GDM1 (cell line): ENCODE measurements at places on chromosomes 5 and 9.

DNA sequence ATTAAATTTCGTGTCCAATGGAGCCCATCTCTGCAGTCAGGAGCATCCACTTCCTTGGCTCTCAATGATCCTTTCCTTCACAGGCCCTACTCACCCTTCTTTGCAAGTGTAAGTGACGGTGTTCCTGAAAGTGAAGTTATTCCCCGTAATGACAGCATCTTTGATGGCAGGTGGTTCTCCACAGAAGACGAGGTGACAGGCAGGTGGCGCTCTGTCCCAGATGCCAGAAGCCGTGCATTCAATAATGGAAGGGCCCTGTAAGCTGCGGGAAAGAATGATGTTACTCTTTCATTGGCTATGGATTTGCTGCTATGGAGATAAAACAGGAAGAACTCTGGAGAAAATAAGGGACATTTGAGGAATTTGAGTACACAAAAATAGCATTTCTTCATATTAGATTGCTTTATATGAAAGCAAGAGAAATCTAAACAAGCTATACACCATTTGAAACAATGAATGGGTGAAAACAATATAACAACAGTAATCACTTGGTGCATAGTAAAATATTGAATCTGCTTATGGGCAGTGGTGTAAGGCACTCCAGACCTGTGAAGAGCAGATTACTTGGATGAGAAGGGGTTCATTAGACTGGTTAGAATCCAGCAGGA, 89.9 kb upstream of the TXNDC8 start:
- DNase-seq: peak; percentile 22

DNA sequence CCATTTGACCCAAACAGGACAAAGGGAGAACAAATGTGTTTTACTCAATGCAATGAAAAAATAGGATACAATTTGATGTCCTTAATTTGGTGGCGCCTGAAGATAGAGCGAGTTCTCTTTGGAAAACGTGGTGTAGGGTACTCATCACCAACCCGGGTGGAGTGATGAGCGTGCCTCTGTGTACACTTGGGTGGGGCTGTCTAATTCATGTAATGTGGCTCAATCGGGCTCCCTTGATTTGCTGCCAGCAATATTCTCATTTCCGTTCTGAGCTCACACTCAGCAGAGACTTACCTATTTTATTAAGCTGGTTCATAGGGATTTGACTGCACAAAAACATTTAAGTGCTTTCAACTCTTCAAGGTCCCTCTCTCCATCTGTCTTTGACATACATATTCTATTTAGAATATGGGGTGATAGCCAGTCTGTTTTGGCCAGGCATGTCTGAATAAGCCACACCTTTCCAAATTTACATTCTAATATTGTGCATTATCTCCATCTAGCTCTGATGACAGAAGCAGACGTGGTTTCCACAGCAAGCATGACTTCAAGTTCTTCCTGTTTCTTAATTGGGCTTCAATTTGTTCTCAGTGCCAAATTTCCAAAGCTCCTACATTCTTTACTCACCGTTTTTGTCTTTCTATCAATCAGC, 162.5 kb downstream of the IRX2 start:
- no peak for DNase-seq

DNA sequence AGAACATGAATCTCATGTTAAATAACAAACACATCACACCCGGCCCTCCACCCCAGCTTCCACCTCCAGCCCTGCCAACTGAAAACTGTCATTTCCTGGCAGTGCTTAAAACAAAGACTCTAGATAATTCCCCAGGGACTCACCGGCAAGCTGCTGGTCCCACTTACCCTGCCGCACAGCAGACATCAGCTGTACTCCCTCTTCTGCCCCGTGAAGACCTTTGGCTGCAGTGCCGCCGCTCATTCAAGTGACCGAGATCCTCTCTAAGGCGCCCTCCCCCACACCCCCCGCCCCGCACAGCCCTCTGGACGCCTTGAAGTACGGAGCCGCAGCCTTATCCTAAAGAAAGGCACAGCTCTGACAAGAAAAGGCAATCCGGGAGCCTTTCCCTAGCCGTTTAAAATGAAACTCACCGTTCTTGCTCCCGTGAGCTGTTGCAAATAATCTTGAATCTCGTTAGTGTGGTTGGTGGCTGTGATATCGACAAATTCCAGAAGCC, 434 bp downstream of the GLRX start:
- no peak for DNase-seq

- DNase-seq: no peak
These were observed 10.4 kb downstream of the TAF11L12 start for GRCh38 chr5:17620627-17621026.

- no peak for DNase-seq
These were observed 107.6 kb downstream of the PPP2R2B start for GRCh38 chr5:146770980-146771379.

- no peak for DNase-seq
These were observed 25.8 kb downstream of the ECPAS start for GRCh38 chr9:111458139-111459009.

DNA sequence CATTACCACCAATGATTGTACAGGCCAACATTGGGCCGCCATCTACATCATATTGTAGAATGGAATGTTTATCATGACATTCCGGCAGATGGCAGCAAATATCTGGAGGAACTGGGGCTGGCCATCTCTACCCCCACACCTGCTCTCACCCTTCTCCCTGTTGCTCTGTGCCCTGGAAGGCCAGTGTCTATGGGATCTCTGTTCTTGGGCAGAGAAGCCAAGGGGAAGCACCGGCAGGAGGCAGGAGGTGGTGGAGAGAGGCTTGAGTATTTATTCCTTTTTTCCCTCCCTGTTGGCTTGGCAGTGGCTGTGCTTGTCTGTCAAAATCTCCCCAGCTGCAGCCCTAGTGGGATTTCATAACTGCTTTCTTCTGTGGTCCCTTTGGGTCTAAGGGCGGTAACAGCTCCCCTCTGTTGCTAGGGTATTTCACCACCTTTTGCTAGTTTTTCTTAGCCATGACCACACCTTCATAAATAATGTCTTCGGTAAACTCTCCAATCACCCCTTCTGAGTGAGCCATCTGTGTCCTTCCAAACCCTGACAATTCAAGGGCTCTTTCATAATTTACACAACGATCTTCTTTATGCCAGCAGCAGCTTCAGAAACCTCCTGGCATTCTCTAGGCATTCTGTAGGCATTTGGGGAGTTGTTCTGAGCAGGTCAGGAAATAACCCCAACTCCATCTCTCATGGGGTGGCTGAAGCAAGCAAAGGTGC, 225.8 kb downstream of the MELK start:
- no peak for DNase-seq

DNA sequence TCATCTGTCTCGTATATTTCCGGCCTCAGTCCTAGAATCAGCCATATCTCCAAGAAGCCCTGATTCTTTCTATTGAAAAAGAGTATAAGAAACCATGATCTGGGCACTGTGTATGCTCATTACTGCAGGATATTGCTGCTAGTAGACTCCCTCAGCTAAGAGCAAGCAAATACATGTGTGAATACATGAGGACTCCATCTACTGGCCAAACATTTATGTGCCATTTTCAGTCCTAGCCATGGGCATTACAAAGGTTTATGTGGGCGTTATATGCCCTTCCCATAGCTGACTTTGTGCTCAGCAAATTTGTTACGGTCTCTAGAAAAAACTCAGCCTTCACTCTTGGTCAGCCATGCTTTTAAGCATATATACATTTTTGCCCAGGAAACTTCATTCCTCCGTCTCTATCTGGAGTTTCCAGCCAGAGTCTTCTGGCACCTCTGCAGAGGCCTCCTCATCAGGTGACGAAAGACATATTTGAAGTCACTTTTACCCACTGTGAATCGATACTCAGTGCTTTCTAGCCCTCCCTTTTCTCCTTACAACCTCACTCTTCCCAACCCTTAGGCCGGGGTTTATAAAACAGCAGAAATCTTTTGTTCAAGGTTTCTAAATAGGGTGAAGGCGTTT, 1495.6 kb upstream of the CDH6 start:
- peak; percentile 7 for DNase-seq

DNA sequence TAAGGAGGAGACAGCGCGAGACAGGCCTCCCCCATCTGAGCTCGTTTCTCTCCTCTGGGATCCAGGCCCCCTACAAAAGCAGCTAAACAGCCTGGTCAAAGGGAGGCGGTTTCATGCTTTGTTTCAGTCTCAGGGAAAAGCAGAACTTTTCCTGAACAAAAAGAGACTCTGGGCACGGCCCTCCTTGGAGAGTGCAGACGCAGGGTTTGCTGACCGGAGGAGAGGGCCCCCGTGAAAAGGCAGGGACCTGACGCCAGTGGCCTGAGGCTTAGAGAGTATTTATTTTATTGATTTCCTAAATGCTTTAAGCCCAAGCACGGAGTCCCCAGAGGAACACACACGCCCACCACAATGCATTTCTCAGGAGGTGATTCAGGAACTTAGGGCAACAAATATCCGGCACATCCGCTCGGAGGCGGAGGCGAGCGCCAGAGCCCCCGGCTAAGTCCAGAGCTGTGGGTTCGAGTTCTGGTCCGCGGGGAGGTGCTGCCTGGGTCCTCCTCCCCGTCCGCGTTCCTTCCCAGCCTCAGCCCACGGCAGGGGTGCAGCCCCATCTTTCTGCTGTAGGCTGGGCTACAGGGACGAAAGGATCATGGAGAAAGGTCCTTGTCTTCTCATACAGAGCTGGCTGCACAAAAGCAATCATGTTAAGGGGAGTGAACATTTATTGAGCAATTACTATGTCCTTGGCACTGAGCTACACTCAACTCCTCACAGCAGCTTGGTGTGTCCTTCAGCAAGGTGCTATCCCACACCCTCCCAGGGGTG, 40.0 kb downstream of the PTGES start:
- no peak for DNase-seq

- DNase-seq: no peak
These were observed 463.5 kb downstream of the KCTD16 start for GRCh38 chr5:144634138-144634537.

- DNase-seq: no peak
These were observed 90.7 kb downstream of the DAPK1 start for GRCh38 chr9:87588339-87588738.

- no peak for DNase-seq
These were observed 14.0 kb upstream of the CHD1 start for GRCh38 chr5:98942847-98943246.

DNA sequence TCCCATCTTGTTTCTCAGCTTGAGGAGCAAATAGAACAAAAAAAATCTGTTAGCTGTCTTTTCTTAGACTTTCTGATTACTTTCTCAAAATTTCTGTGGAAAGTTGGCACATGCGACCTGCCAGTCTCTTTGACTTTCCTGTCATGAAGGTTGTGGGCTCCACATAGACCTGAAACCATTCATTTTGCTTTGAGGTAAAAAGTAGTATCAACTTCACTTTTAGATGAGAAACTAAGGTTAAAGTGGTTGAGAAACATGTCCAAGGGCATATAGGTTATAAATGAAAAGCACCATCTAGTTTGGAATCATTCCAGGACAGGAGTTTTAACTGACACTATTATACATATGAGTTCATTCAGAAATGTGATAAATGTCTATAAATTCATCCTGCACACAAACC, 42.7 kb downstream of the ST8SIA4 start:
- no peak for DNase-seq

DNA sequence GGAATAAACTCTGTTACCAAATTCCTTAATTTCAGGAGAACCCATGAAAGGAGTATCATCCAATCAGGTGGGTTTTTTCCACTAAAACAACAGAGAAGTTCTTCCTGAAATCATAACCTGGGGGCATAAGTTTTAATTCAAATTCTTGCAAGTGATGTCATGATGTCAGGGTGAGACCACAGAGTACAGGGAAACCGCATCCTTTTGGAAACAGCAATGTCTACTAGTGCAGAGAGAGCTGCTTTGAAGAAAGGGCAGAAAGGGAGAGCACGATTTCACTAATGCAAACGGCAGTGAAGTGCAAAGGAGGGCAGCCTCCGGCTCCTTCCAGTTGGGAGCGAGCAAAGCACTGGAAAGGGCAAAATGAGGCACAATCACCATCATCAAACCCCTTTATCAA, 20.6 kb upstream of the CMBL start:
- DNase-seq: no peak
